Inflammatory macrophage treated with lipopolysaccharide for 1 hour (primary cell): ENCODE measurements at places on chromosomes 12 and 14.

GRCh38 chr12:102438827-102439210, 41.5 kb downstream of the IGF1 start:
- no peak for DNase-seq

DNA sequence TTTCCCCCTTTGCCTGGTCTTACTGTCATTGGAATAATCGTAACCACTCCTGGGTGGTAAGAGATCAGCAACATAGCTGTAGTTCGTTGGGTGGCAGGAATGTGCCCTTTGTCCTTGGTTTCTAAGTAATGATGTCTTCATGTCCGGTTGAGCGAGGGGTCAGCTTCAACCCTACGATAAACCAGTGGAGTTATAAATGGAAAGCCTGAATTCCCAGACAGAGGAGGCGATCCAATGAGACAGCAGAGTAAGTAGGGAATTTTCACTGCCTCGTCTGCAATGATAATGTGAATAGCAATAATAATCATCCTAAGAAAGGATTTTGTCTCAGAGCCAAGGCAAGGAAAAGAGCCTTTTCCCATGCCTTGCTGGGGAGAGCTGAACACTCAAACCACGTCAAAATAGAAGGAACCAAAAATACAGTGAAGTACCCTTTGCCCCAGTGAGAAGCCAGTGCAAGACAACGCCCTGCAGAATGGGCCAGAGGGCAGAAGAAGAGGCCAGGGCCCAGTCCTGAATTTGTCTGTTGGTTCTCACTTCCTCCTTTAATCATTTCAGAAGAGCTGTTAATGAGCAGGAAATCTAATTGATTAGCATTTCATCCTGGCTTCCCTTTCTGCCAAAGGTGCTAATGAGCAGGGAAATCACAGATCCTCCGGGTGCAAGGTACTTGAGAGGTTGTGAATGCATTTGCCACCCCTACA, 330.7 kb downstream of the CACNA1C start:
- DNase-seq: peak; percentile 39

GRCh38 chr12:44876544-44877410, 662 bp upstream of the NELL2 start:
- DNase-seq: no peak

DNA sequence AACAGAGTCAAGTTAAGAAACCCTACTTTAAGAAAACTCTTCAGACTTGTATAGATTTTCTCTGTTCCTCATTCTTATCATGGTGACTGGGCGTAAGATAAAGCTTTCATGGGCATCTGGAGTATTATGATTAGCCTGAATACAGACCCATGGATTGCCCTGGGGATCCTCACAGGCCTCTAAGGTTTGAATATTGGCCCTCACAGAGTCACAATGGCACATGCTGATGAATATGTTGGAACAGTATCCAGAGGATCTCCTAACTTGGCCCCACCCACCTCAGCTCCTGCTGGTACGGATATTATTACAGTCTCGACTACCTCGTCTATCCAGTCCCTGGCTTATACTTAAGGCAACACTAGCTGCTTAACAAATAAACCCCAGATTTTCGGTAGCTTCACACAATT, 8.1 kb downstream of the OSBPL8 start:
- DNase-seq: no peak

DNA sequence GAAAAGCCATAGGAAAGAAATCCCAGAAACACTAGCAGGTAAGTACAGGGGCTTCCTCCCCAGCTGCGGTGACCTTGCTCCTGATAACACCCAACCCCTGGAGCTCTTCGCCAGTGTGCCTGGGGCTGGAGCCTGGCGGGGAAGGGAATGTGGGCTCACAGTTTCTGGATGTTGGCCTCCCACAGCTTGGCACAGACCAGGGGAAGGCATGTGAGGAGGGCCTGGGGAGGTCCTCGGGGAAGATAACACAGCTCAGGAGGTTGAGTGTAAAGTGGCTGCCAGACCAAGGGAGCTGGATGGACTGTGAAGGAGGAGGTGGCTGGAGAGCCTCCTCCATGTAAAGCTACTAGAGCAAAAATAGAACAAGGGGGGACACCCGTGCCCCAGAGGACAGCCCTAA, 120.1 kb downstream of the BICD1 start:
- DNase-seq: no peak

GRCh38 chr12:71130521-71131069, 27.2 kb downstream of the TSPAN8 start:
- no peak for DNase-seq

GRCh38 chr12:47577206-47577989, 128.4 kb downstream of the RPAP3 start:
- no peak for DNase-seq

DNA sequence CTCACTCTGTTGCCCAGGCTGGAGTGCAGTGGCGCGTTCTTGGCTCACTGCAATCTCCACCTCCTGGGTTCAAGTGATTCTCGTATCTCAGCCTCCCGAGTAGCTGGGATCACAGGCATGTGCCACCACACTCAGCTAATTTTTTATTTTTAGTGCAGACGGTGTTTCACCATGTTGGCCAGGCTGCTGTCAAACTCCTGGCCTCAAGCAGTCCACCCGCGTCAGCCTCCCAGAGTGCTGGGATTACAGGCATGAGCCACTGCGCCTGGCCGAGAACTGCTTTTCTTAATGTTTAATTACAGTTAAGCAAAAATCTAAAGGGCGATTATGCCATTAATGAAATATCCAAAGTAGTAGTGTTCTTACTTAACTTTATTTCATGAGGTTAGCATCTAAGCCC, 13.6 kb downstream of the YARS2 start:
- no peak for DNase-seq

DNA sequence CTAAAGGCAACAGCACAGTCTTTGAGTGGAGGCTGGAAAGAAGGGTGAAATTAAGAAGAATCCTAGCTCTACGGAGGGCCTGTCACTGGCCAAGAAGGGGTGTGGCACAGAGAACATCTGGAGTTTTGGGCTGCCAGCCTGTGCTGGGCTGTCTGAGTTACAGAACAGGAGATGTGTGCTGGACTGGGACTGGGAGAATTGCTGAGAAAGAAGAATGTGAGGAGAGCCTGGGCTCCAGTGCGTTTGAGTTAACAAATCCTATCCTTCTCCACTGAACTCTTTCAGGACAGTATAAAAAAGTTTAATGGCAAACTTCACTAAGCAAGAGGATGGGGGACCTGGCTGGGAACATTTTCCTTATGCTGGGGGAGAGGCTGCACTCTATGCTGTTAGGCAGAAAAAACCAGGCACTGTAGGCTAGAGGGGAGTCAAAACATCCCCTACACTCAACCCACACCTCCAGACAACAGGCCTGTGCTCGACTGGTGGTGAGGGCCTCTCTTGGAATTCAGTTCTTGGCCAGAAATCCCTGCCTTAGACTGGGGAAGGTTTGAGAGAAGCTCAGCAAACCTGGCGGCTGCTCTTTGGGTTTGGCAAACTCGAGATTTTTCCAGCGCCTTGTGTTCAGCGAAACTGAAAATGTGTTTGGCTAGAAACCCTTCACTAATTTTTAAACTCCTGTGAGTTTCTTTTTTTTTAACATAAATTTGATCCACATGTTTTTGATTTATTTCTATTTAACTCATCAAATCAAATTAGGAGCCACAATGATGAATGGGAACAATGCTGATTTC, 217.3 kb downstream of the MON2 start:
- no peak for DNase-seq

DNA sequence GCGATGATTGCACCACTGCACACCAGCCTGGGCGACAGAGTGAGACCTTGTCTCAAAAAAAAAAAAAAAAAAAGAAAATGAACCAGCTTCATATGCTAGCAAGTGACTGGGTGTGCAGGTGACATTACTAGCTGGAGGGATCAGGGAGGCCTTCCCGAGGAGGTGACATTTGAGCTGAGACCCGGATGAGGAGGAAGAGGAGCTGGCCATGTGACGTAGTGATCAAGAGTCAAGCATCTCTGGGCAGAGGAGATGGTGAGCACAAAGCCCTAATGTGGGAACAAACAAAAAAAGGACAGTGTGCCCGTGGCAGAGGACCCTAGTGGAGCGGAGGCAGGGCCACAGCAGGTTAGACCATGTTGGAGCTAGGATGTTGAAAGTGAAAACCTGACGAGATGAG, 3.5 kb upstream of the PTPN6 start:
- DNase-seq: no peak

GRCh38 chr12:131131808-131132117, 178.1 kb downstream of the ADGRD1 start:
- no peak for DNase-seq

GRCh38 chr14:76498463-76498935, 122.6 kb downstream of the ESRRB start:
- DNase-seq: no peak

- no peak for DNase-seq
Measured at GRCh38 chr12:8127138-8127537, 3.7 kb downstream of the CLEC4A start.

GRCh38 chr12:65666876-65667275, 157.4 kb upstream of the HMGA2 start:
- DNase-seq: no peak

- peak; percentile 82 for DNase-seq
Measured at GRCh38 chr12:6534945-6535696, 804 bp downstream of the GAPDH start.

DNA sequence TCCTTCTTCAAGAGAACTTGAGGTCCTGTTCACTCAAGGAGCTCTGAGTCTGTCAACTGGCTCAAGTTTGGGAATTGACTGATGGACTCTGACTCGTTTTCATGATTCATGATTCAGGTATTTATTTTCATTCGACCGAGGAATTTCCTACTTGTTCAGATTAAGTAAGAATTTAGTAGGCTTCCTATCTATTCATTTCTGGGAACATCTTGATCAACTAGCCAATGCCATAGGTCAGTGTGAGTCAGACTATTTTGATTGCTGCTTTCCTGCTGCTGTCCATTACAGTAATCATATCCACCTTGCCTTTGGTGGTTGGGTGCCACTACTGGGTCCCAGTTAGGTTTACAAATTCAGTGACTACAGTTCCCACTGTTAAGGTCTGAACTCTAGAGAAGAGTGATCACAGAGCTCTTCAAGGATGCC, 6.1 kb downstream of the FAM186A start:
- no peak for DNase-seq

DNA sequence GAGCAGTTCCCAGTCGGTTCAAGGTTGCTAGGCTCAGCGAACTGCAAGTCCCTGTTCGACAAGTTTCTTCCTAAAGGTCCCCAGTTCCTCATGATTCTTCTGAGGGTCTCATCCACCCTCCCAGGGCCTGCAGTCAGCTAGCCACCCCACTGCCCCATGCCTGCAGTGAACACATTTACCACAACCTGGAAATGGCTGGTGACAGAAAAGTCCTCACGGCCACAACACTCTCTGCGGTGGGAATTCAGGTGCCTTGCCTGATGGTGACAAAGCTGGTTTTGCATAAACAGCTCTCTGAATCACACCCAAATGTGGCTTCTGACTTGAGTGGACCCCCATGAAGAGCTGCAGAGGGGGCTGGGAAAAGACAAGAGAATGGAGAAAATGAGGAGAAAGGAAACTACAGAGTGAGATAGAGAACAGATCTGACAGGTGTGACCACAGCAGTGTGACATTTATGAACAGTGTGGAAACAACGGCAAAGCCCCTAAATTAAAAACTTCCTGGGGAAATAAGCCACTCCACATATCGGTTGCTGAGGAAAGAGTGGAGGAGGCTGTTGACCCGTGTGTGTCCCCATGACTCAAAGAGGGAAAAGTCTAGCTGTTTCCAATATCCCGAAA, 1.3 kb upstream of the CD27 start:
- DNase-seq: no peak

DNA sequence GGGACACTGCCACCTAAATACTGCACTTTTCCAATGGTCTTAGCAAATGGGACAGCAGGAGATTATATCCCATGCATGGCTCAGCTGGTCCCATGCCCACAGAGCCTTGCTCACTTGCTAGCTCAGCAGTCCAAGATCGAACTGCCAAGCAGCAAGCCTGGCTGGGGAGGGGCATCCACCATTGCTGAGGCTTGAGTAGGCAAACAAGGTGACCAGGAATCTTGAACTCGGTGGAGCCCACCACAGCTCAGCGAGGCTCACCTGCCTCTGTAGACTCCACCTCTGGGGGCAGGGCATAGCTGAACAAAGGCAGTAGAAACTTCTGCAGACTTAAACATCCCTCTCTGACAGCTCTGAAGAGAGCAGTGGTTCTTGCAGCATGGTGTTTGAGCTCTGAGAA, 370.8 kb upstream of the MGAT4C start:
- DNase-seq: no peak

DNA sequence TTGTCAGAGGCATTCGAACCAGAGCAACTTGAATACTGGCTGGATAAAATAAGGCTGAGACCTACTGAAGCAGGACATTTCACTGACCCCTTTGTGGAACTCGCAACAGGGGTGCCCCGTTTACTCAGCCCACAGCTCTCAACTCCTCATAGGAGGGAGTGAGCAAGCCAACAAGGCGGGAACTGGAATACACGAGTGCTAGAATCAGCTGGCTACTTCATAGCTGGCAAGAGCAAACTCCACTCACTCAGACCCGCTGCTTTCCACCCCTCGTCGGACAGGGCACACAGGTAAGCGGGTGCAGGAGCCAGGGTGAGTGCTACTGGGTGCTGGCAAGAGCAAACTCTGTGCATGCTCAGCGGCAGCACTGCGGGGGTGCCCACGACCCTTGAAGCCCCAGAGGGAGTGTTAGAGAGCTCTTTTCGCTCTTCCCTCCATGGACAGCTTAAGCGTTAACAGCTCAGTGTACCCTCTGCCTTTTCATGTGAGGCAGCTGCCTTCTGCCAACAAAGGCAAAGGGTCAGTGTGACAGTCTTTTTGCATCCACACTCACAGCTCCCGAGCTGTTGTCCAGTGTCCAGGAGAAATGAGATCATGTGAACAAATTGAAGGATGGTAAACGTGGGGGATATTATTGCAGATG, 15.7 kb downstream of the CAPZA3 start:
- DNase-seq: no peak

DNA sequence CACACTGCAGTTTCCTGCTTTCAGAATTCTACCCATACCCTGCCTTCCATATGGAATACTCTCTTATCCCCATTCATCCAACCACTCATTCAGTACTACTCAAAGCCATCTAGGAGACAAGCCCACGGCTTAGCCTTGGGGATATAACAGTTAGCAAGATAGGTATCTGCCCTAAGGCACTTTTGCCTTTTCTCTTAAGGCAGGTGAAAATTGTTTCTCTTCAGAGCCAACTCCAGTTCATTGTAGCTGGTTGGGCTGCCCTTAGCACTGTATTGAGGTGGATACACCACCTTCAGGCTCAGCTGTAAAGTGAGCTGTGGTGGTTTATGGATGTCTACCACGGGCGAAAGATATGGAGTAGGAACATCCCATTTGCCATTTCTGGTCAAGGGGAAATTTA, 729.7 kb upstream of the TBX3 start:
- no peak for DNase-seq

GRCh38 chr12:77319166-77319565, 253.8 kb upstream of the E2F7 start:
- DNase-seq: no peak

GRCh38 chr14:59484639-59485175, 390 bp downstream of the JKAMP start:
- peak; percentile 35 for DNase-seq
